ENCODE measurements at places on chromosomes 1 and 21.

DNA sequence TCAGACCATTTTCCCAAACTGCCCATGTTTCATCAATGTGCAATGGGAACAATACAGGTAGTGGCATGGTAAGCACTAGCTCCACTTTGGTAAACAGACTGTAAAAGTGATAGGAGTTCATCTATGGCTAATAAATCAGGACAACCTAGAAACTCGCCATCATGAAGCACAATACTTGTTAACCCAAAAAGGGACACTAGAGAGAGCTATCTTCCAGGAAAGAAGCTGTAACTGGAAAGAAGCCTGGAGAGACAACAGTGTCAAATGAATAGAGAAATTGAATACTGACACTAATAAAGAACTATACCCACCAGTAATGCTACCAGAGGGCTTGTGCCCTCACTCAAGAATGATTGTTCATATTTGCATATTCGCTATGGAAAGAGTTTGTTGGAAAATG lies 164.7 kb upstream of the RGS18 start:
- no peak for DNase-seq

DNA sequence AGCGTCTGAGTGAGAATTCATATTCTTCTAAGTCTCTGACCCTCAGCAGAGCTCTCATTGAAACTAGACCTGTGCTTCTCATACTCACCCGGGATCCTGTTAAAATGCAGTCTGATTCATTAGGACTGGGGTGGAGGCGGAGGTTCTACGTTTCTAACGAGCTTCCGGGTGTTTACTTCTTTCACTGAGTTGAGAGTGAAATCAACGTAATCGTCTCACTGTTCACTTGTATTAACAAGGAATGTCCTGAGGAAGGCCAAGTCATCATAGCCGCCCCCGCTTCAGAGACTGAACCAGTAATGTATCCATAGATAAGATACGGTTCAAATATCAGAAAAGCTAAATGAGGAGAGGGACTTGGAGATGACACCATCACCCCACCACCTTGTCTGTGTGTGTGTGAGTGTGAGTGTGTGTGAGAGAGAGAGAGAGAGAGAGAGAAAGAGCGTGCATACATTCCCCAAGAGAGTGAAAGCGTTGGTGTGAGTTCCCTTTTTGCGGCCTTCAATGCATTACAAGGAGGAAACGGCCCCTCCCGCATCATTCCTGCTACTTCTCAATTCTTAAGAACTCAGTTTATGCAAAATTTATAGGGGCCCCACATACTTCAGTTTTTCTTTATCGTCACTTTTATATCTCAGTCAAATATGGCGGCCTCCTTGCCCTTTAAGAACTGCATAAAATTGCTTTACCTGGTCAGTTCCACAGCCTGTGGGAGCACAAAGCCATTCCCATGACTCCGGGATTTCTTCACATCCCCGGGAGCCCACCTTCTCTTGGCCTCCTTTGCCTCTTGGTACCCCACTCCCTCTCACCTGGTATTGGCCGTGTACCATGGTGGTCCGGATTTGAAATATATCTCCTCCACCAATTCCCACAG lies 19.8 kb downstream of the KMO start:
- peak; percentile 45 for DNase-seq

- DNase-seq: no peak
These were observed 871 bp upstream of the ERICH3 start for GRCh38 chr1:74674278-74675048.

- no peak for DNase-seq
These were observed 619 bp upstream of the IGFN1 start for GRCh38 chr1:201190005-201190404.

Measured in activated naive CD4-positive, alpha-beta T cell treated with anti-CD3 and anti-CD28 coated beads, Interleukin-2, amount 10 ng/mL, durations not matched to agents 7 days and 5 days (primary cell).